Myocyte (in vitro differentiated cells): ENCODE measurements at places on chromosomes 13 and 19. TPM values are rescaled to one million over a fixed set of nuclear protein-coding genes. Genes with fewer than 3 reads are reported as not detected.

The ZNF460 gene
- 59.7 and 69.2 TPM in 2 replicates for total RNA-seq

The SYDE1 gene
- total RNA-seq = 40.4 and 53.4 TPM in 2 replicates

The RAB11B gene
- total RNA-seq = 10.0 and 12.5 TPM in 2 replicates

The NXNL1 gene
- not detected in 2 replicates for total RNA-seq

The ZNF135 gene
- total RNA-seq = 0.51 and 0.62 TPM in 2 replicates

DNA sequence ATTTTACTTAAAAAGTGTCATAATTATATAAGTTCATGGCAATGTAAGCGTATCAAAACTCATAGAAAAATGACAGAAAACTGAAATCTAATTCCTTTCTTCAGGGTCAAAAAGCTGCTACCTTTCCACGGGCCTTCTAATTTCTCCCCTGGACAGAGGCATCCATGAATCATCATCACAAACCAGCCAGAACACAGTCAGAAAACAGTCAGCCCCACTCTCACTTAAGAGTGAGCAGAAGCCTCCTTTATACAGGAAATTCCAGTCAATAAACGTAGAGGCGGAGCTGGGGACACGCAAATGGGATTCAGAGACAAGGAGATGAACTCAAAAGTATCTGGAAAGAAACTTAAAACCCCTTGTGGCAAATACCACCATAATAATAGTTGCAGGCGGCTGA, 54.2 kb upstream of the ABCC4 start:
- DNase-seq = peak; percentile 9

GRCh38 chr13:74464670-74465069, 330.5 kb upstream of the KLF12 start:
- peak; percentile 61 for DNase-seq

GRCh38 chr13:100980171-100980570, 305.6 kb upstream of the TMTC4 start:
- DNase-seq = no peak

DNA sequence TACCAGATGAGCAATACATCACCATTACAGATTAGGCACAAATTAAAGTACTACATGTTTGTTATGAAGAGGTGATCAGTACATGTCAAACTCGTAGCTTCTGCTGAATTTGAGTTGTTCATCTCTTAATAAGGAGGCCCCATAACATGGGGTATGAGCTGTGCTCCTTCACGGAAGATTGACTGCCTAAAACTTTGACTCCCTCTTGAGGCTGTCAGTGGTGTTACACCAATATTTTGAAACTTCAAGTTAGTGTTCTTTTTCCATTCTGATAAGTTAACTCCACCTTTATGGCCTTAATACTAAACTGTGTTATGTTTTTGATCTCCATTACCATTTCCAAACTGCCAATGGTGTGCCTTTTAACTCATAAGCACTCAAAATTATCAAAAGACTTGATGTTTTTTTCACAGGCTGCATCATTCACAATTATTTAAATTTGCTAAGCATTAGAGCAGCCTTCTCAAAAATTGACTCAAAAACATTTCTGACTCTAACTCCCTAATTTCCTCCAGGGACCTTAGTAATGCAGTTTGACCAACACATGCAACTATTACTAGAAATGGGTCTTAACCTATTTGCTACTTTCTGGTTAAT, 1591.5 kb downstream of the PCDH9 start:
- peak; percentile 68 for DNase-seq

GRCh38 chr13:24254146-24254841, 55.1 kb upstream of the C1QTNF9 start:
- DNase-seq = no peak

GRCh38 chr19:35015270-35015953, 14.9 kb upstream of the SCN1B start:
- DNase-seq = no peak

DNA sequence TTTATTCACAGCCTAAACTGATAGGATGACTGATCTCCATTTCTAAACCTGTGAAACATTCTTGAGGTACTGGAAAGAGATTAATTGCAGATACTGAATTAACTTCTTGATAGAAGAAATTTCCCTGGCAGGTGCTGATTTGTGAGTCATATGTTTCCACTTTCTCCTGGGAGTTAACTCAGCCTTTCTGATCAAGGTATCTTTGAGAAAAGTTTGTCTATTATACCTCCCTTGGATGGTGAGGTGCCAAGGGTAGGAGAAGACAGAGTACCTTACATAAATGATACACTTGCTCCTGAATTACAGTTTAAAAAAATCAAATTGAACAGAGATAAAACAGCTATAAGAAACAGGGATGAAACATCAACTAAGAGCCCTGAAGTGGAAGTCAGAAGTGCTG, 123.0 kb downstream of the RGCC start:
- no peak for DNase-seq

DNA sequence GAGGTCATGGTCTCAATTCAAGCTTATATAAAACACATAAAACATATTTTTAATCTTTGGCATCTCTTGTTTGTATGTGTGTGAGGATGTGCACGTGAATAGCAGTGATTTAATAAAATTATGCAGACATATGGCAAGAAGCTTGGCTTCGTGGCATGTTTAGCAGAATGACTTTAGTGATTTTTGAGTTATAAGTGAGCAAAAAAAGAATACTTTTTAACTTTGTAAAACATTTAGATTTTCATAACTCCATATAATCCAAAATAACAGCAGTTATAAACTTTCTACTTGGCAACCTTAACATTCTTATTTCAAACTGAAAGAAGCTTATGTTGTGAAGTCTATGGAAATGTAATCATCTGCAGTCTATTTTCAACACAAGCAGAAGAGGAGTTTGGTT, 120.6 kb downstream of the SLITRK1 start:
- no peak for DNase-seq

DNA sequence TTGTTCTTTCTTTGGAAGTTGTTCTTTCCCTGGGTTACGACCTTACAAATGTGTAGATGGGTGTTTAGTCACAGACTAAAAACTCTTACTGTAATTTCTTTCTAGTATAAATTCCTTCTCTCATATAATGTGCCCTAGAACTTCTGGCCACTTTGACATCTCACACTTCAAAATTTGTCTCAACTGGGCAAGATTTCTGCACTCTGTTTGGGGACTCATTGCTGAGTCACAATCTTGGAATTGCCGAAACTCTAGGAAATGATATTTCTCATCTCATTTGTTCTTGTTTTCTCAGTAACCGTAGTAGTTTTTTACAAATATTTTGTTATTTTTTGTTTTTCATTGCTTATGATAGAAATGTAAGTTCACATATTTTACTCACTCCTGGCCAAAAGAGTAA, 2523.2 kb upstream of the PCDH20 start:
- DNase-seq = no peak
